ENCODE measurements at places on chromosomes 11 and 22. TPM values are rescaled to one million over a fixed set of nuclear protein-coding genes. Genes with fewer than 3 reads are reported as not detected.

The PIWIL4 gene
- 0.95 TPM for total RNA-seq

The P2RY2 gene
- not detected for total RNA-seq

The GDPD5 gene
- 2.8 TPM for total RNA-seq

The SYCE3 gene
- total RNA-seq, result not detected

The LRRC56 gene
- 3.4 TPM for total RNA-seq

The RPS6KB2 gene
- total RNA-seq, result 46.6 TPM

The APOBEC3F gene
- 1.7 TPM for total RNA-seq

The OR52A1 gene
- not detected for total RNA-seq

The CWC15 gene
- 39.0 TPM for total RNA-seq

The KRTAP5-3 gene
- not detected for total RNA-seq

The CATSPER1 gene
- total RNA-seq, result 2.8 TPM

The THRSP gene
- total RNA-seq, result not detected

The MYO18B gene
- not detected for total RNA-seq

The CECR2 gene
- total RNA-seq, result 0.06 TPM

The MEI1 gene
- 2.6 TPM for total RNA-seq

The CCDC81 gene
- total RNA-seq, result 0.51 TPM

The MMP8 gene
- total RNA-seq, result not detected

The LRRC32 gene
- 0.46 TPM for total RNA-seq

The SLN gene
- not detected for total RNA-seq

The GLYATL1B gene
- total RNA-seq, result not detected

The TBX1 gene
- not detected for total RNA-seq

The HBE1 gene
- total RNA-seq, result not detected

The SAA4 gene
- total RNA-seq, result not detected

The PRPF19 gene
- total RNA-seq, result 79.3 TPM

The ELF5 gene
- total RNA-seq, result not detected

The HEPACAM gene
- not detected for total RNA-seq

The RAB3IL1 gene
- 9.6 TPM for total RNA-seq

The RIC3 gene
- not detected for total RNA-seq

The SNX32 gene
- not detected for total RNA-seq

The MTMR3 gene
- total RNA-seq, result 17.2 TPM

The UPK3A gene
- 2.1 TPM for total RNA-seq

The SEPTIN5 gene
- 37.8 TPM for total RNA-seq

The GVQW3 gene
- total RNA-seq, result 0.09 TPM

The TTC9C gene
- total RNA-seq, result 30.9 TPM

The BID gene
- 167 TPM for total RNA-seq

The OVOL1 gene
- not detected for total RNA-seq

The AASDHPPT gene
- 32.6 TPM for total RNA-seq

The OR5B3 gene
- not detected for total RNA-seq

The MMP12 gene
- total RNA-seq, result not detected

The GRM5 gene
- 0.06 TPM for total RNA-seq

The APOL6 gene
- 21.5 TPM for total RNA-seq

The KCNQ1 gene
- not detected for total RNA-seq

The SAA2 gene
- total RNA-seq, result not detected

The DNAJB13 gene
- total RNA-seq, result not detected

The C11orf91 gene
- not detected for total RNA-seq

The RIMBP3C gene
- 3.6 TPM for total RNA-seq

The NOX4 gene
- total RNA-seq, result not detected

The MS4A1 gene
- total RNA-seq, result not detected

The OR4A16 gene
- not detected for total RNA-seq

The TSPAN18 gene
- total RNA-seq, result not detected

The DUSP18 gene
- total RNA-seq, result 3.8 TPM

The TTLL12 gene
- total RNA-seq, result 38.8 TPM

The MS4A13 gene
- total RNA-seq, result not detected
